ENCODE measurements at places on chromosomes 3 and 15.
A peak's percentile ranks its signal among the peaks of the same experiment; 100 is the strongest.

- DNase-seq: no peak
These were observed at the start of gene ADAMTS9 for GRCh38 chr3:64687781-64688604. ADAMTS9 (minus strand) TSS chr3:64688000; CDS start chr3:64687657, 343 bp downstream.

DNA sequence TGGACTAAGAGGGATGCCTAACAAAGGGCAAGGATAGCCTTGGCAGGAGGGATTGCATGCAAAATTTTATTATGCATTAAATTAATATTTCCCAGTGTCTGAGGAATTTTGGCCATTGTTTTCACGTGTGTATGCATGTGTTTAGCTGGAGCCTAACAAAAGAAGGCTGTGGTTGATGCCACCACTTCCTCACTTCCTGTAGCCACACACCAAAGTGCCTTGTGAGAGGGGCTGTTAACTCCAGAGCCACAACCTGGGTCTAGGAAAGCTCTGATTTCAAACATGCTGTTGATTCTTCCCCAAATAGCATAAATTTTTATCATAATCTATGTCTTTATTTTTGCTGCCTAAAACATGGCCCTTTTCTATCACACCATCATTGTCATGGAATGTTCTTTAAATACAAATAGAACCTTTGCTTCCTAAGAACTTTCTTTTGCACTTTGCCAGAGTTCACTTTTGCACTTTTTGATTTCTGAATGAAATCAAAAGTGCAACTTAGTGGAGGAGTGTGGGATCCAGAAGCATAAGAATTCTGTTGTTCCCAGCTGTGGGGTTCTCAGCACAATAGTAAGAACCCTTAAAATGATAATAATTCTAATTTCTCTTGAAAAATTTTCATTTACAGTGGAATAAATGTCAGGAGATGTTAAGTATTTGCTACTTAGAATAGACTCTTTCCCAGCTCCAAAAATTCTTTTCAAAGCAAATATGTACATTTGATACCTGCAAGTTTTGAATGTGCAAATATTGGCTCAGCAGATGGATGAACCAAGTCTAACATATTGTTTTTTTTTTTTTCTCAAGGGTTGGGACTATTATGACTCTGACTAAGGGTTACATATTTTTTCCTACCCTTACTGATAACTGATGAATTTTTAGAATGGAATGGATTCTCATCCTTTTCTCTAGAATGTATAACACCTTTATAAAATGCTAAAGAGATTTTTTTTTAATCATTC, 35.6 kb upstream of the SPTSSB start:
- DNase-seq: no peak

- no peak for DNase-seq
These were observed 361.2 kb downstream of the DIPK2A start for GRCh38 chr3:144332868-144333267.

GRCh38 chr3:171248426-171249111, 211.6 kb downstream of the TNIK start:
- no peak for DNase-seq

- DNase-seq: peak; percentile 61
These were observed 20.5 kb downstream of the WDR73 start for GRCh38 chr15:84633311-84634227.

GRCh38 chr3:36751326-36751725, 13.0 kb downstream of the DCLK3 start:
- DNase-seq: no peak

- no peak for DNase-seq
These were observed 27.3 kb downstream of the CCDC33 start for GRCh38 chr15:74263466-74263865.

DNA sequence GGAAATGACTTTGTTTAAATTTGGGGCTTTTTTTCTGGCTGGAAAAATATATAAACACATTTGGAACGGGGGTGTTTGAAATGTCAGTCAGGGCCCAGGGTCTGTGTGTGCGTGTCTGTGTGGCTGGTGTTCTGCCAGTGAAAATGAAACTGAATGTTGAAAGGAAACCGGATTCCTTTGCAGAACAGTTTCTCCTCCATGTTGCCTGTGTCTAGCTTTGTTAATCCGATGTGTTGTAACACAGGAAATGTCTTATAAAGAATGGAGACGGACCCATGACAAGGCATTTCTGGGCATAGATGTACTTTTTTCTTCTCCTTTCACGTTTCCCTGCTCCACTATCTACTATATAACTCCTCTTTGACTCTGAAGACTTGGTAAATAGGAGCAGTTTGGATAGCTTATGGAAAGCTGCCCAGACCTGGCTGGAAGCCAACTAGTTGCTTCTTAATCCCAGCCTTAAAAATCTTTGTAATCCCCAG, 2.8 kb downstream of the SQOR start:
- DNase-seq: no peak

DNA sequence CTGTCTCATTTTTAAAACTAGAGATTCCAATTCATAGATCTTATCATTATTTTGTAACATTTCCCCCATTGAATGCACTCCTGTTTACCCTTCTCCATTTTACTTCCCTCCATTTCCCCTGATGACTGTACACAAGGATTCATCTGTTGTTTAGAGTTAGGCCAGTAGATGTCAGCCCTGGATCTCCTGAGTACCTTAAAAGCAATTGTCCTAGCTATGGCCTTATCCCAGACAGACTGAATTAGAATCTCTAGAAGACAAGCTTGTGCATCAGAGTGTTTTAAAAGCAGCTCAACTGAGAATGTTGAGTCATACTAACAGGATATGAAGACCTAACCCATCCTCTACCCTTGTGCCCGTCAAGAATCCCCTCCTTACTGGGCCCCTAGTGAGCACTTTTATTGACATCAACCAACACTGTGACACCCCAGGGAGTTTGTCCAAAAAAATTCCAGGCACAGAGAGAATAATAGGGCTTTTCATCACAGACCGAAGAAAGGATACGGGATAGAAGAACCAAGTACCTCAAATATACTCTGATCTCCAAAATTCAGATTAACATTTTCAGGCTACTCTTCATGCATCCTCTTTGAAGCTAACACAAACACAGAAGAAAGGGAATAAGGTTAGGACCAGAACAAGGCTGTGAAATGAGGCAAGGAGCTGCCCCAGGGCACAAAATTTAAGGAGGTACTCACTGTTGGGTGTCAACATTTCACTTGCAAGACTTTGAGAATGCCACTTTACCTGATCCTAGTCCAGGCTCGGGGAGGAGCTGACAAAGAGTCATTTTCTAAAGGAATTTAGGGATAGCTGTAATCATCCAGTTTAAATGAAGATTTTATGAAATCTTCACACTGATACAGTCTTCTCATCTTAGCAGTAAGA, 17.1 kb downstream of the ZBED2 start:
- DNase-seq: no peak

DNA sequence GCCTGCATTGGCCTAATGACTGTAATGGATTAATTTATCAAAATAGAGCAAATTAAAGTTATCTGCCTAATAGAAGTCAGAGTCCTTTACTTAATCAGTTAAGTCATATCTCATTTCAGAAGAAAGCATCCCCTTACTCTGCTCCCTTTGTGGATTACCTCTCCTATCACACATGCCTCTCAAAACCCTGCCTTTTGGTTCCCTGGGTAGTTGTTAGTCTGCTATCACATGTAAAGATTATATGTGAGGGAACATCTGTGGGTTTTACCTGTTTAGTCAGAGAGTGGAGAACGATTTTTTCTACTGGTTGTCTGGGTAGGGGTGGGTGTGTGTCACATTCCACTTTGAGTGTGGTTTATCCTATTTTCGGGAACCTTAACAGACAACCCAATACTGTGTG, 16.4 kb downstream of the UBE2E2 start:
- no peak for DNase-seq

DNA sequence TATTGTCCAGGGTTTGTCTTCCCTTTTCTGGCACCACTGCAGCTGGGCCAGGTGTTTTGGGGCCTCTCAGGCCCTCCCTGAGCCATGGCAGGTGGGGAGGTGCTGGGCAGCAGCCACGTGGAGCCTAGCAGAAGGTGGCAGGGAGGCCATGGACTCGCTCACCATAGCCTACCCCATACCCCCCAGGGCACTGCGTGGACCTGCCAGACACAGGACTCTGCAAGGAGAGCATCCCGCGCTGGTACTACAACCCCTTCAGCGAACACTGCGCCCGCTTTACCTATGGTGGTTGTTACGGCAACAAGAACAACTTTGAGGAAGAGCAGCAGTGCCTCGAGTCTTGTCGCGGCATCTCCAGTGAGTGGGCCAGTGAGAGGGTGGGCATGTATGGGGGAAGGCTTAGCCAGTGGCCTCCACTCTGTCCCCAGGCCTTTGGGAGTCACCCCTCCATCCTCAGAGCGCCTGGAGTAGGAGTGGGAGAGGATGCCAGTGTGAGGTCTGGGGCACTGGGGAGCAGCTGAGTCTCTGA, 11.9 kb downstream of the SPINT1 start:
- no peak for DNase-seq

Measured in stimulated activated CD4-positive, alpha-beta T cell treated with anti-CD3 and anti-CD28 coated beads, TNF-alpha, amount 100 ng/mL, for 4 hours (primary cell).